Stimulated activated CD4-positive, alpha-beta T cell treated with anti-CD3 and anti-CD28 coated beads, TNF-alpha, amount 100 ng/mL, for 48 hours (primary cell): ENCODE measurements at places on chromosomes 13 and 19.
A peak's percentile ranks its signal among the peaks of the same experiment; 100 is the strongest.

DNA sequence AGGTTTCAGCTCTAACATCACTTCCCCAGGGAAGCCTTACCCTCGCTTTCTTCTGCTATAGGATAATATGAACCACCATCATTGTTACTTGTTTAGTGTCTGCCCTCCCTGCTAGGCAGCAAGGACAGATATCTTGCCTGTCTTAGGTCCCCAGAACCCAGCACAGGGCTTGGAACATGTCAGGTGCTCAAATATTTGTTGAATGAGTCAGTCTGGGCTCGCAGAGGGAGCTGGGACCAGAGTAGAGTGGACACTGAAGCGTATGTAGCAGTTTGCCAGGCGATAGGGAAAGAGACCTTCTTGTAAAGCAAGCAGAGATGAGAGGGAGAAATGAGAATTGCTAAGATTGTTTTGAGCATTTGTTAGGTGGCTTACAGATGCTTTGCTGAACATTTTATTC, 11.7 kb downstream of the BCKDHA start:
- no peak for DNase-seq

DNA sequence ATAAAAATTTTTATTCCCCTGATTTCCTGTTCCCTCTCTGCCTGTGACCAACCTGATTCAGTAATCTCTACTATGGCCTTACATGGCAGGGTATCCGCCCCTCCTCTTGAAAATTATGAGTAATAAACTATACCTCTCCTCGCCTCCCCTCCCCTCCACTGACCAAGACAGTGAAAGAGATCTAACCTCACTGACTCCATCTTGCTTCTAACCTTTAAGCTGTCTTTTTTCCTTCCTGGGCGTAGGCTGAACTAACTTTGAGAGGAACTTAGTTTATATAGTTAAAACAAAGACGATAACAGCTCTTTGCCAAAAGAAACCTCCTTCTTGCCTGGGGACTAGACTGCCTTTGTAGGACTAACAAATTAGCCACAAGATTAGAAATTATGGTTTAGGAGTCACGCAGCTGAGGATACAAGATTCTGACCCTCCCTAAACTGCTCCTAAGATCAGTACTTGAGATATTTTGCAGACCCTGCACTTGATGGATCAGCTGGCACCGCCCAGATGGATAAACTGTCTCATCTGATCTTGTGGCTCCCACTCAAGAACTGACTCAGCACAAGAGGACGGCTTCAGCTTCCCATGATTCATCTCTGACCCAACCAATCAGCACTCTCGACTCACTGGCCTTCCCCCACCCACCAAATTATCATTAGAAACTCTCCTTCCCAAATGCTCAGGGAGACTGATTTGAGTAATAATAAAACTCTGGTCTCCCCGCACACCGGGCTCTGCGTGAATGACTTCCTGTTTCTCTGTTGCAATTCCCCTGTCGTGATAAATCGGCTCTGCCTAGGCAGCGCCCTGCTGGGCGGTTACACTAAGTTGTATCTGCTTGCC, 187.1 kb downstream of the TDRD3 start:
- DNase-seq = peak; percentile 6

DNA sequence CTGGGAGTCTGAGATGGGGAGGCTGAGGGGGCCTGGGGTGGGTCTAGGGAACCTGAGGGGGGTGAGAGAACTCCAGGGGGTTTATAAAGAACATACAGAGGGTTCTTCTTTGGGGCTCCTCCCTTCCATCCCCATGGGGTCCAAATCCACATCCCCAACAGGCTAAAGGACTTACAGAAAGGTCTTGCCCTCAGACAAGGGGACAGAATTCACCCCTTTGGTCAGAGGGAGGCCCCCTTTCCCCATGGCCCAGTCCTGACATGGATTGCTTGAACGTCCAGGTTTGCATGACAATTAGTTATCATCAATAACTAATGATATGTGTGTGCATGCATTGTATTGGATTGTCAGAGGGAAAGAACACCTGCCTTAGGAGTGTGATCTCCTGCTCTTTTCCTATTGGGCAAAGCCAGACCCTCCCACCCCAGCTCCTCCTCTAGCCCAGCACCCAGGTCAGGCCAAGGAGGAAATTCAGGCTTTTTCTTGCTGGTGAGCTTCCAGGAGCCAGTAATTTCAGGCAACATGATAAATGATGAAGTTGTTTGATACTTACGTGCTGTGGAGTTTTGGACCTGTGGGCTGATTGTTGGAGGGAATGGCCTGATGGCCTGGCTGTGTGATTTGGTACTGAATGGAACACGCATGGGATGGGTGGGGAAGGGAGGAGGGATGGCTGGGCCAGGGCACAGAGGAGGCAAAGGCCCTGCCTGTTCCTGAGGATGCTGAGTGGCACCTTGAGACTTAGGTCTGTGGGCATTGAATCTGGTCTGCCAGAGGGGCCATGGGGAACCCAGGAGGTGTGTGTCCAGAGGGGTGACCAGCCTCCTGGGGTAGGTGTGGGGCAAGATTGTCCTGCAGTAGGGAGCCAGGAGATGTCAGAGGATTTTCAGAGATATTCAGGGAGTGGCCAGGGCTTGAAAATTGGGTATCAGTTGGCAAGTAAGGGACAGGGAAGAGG, 1.1 kb downstream of the KLHL26 start:
- DNase-seq = no peak

- no peak for DNase-seq
Measured at GRCh38 chr13:85654227-85654626, 145.0 kb downstream of the SLITRK6 start.

DNA sequence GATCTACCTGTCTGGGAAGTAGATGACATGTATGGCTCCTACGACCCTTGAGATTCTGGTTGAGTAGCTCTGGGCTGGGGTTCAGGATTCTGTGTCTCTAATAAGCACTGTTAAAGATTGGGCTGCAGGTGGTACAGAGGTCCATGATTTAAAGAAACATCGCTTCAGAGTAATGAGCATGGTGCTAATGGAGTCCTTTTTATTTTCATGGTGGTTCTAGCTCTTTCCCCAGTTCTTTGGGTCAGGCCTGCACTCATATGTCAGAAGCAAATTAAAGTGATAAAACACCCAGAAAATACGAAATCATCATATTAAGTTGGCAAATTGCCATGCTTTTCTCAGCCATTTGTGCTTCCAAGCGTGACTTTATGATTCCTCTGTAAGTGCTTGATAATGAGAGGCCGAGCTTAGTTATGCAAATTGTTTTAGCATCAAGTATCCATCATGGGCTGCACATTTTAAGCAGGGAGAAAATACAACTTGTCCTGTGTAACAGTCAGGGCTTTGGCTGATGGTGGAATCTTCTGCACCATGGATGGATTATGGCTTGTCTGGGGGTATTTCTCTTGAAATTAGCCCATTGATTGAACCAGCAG, 45.1 kb downstream of the MTUS2 start:
- no peak for DNase-seq

- DNase-seq = no peak
Measured at GRCh38 chr19:3420909-3421619, 54.7 kb downstream of the NFIC start.

GRCh38 chr13:113758651-113759524, at the start of gene TMEM255B:
TMEM255B (plus strand) TSS chr13:113759226; CDS start chr13:113759270, 44 bp downstream.
- peak; percentile 43 for DNase-seq

- DNase-seq = no peak
Measured at GRCh38 chr19:1311543-1312091, 25.9 kb downstream of the EFNA2 start.

GRCh38 chr13:36981156-36981743, 17.9 kb downstream of the ALG5 start:
- no peak for DNase-seq

DNA sequence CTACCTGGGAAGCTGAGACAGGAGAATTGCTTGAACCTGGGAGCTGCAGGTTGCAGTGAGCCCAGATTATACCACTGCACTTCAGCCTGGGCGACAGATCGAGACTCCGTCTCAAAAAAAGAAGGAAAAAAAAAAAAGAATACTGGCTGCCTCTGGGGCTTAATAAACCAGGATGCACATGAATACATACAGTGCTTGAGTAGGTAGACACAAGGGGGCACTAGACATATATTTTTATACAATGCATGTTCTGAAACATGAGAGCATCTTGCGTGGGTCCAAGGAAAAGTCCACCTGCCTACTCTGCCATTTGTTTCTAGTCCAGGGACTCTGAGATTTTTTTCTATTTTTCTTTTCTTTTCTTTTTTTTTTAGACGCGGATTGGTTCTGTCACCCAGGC, 31.2 kb downstream of the KEAP1 start:
- DNase-seq = no peak

DNA sequence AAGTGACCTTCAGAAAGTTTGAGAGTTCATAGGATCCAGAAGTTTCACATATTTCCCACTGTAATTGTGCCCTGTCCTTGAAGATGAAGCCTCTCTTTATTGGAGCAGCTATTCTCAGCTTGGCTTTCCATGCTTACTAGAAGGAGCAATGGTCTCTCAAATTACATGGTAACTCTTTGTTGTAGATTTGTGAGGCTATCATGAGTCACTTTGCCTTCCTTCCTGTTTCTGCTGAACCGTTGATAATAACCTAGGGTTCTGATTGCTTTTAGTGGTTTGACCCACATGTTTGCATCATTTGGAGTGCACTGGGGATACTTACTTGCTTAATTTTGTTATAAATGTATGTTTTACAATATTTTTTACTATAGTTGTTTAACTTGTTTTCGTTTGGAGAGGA, 772.9 kb upstream of the SLITRK6 start:
- no peak for DNase-seq

DNA sequence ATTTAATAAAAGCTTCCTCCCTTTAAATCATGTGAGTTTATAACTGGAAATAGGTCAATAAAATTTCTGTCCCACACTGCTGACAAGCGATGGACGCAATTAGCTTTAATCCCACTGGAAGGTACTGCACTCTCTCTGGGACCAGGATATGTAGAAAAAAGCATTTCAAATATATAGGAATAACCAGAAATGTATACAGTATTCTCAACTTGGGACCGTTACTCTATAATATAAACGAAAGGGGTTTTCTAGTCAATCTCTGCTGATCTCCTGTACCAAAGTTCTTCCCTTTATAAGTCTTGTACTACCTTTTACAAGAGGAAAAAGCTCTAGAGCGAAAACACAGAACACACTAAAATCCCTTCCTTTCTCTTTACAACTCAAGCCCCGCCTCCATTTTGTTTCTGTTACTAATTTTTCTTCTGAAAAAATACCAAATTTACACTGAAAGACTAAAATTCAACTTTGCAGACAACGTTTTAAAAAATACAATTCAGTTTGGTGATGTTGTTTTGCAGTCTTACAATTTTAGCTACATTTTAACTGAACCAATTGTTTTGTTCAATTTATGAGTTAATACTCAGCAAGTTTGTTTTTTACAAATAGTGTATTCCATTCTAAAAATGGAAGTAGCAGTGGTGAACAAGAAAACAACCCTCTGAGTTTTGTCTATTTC, 1.7 kb upstream of the USPL1 start:
- no peak for DNase-seq

DNA sequence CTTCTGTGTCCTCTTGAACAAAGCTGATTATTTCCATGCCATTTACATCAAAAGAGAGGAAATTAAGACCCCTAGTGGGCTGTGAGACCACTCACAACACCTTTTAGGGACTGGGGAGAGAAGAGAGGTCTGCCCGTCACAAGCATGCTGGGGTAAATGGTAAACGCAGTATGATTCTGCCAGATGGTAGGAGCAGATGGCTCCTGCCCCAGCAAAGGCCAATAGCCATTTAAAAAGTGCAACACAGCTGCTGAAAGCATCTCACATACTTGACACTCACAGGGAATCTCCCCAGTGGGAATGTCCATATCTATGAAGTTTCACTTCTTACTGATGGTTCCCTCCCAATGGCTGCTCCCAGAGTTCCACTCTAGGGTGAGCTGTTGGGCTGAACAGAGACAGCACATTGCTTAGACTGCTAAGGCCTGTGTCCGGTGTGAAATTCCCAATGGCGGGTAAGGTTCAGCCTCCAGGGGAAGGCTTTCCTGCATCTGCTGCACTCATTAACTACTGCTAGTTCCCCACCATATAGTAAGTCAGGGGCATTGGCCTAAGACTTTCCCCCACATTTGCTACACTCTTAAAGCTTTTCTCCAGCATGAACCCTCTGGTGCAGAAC, 7.4 kb downstream of the ZNF671 start:
- DNase-seq = no peak

DNA sequence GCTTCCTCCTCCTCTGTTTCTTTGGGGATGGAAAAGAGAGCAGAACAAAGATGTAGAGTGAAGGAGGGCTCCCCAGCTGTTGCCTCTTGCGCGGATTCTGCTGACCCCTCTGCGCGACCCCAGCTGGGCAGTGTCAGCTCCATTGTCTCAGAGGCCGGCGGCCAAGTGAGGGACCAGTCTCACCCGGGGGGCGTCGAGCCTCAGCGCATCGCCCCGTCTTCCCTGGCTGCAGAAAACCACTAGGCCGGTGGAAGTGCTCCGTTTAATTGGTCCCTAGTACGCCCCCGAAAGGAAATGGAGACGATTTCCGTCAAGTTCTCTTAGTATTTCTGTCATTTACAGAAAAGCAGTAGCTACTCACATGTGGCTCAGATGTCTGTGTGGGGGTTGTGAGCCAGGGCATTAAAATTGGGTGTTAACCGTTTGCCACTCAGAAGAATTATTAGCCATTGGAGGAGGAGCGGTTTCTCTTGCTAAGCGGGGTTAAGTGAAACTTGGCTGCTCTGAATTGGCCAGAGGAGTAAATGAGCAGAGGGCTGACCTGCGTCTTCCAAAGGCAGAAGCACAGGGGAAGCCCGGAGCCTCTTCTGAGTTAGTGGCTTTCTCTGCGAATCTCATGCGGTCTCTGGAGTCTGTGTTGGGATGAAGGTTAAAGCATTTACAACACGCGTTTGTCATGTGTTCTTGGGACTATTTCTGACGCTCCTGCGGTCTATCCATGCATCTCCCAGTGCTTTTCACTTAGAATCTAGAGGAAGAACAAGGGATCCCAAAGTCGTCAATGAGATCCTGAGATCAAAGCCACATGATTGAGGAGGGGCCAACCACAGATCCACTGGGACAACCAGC, 132.8 kb upstream of the MYO16 start:
- DNase-seq = no peak

DNA sequence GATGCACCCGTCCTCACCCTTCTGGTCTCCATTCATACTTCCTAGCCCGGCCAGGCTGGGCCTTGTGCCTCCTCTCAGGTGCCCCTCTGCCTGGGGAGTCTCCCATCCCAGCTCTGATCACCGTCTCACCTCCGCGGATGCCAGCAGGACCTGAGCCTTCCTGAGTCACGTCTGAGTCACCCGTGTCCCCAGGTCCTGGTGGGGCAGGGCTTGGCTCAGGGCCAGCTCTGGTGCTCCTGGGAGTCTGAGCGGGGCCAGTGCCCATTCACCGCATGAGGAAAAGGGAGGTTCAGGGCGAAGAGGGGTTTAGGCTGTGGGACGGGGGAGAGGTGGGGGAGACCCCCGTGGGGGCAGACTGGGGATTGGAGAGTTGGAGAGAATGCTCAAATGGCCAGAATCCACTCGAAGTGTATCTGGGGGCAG, 593 bp downstream of the ATP8B3 start:
- DNase-seq = peak; percentile 59
